ENCODE measurements at places on chromosomes 2 and 18.

DNA sequence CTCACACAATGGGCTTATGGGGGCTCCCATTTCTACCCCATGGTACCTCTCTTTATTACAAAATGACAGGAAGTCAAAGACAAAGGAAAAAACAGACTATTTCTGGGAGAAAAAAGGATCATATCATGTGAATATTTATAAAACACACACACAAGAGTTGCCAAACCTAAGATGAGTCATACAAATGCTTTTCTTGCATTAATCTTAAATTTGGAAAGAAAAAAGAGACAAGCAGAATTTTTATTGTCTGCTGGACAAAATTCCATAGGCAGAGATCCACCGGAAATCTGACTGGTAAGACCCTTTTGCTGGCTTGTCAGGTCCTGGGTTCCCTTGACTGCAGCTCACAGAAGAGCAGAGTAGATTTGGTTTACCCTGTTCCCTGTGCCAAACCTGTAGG, 1732.3 kb upstream of the PIK3C3 start:
- DNase-seq = no peak

- no peak for DNase-seq
Observed at GRCh38 chr2:96181529-96181928, 27.1 kb downstream of the STARD7 start.

DNA sequence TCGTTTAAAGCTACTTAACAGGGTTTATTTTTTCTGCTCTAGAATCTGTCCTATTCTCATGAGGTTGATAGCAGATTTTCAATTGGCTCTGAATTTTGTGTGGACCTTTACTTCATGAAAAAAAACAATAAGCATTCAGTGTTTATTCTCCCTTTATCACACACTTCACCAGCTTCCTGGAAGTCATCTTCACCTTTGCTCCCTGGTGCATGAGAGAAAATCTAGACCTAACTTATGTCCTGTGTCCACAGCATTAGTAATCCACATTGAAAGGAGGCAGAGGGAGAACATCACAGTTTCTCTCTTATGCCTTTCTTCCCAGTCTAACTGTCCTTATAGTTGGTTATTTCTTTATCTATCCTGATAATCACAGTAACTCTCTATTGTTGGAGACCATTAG, 316.1 kb downstream of the PTH2R start:
- no peak for DNase-seq

- DNase-seq = no peak
Observed at GRCh38 chr2:185417111-185417510, 321.5 kb upstream of the FSIP2 start.

GRCh38 chr2:28395334-28396061, 2.8 kb downstream of the FOSL2 start:
- peak; percentile 42 for DNase-seq

- DNase-seq = no peak
Observed at GRCh38 chr2:100166701-100167100, 24.3 kb upstream of the AFF3 start.

DNA sequence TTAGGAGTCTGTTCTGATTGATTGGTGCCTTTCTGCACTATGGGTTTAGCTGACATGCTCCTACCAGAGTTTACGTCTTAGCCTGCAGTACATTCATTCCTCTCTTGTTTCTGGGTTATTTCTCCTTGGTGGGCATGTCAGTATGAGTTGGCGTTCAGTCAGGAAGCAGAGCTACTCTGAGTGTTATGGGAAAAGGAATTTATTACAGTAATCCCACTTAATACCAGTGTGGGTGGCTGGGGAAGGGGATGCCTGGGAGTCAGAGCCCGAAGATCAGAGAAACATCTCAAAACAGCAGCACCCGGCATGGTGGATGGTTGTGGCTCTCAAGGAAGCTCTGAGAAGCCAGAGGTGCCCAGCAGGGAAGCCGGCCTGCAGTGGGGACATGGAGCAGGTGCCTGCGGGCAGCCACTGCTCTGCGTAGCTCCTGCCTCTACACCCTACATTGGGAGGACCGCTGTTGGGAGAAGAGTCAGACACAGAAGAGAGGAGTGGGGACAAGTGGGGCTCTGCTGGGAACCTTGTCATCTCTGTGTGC, 48.9 kb downstream of the RAB31 start:
- DNase-seq = no peak

DNA sequence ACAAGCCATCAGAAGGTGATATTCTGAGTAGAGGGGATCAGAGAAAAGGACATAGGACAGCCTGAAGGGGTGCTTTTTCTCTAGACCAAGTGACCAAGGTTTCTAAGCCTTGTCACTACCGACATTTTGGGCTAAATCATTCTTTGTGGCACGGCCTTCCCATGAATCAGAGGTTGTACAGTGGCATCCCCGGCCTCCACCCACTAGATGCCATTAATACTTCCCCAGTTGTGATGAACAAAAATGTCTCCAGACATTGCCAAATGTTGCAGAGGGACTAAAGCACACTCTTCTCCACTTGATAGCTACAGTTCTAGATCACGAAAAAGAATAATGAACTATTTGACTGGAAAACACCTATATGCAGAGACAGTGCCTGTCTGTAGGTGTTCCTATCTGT, 143.6 kb downstream of the PID1 start:
- DNase-seq = no peak

- DNase-seq = no peak
Observed at GRCh38 chr2:15893689-15894480, 46.5 kb upstream of the MYCN start.

- no peak for DNase-seq
Observed at GRCh38 chr2:100650151-100650550, 87.4 kb downstream of the PDCL3 start.

- DNase-seq = no peak
Observed at GRCh38 chr2:75311521-75311920, 112.2 kb upstream of the TACR1 start.

GRCh38 chr2:201279079-201279478, 18.7 kb downstream of the CASP8 start:
- no peak for DNase-seq

DNA sequence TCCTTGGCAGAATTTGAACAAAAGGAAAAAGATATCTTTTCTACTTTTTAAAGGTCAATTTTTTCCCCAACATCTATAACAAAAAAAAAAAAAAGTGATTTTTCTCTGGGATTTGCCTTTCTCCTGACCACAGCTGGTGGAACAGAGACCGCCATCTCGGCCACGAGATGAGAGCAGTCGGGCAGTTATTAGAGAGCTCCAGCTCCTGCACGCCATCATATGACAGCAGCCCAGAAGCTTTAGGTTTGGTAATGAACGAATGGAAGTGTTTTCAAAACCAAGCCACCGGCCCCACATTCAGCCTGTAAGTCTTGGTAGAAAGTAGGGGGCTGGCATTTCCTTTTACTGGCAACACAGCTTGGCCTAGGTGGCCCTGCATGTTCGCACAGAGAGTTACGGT, 94.9 kb upstream of the FZD7 start:
- no peak for DNase-seq

GRCh38 chr2:39179974-39180960, 59.4 kb upstream of the SOS1 start:
- DNase-seq = no peak

DNA sequence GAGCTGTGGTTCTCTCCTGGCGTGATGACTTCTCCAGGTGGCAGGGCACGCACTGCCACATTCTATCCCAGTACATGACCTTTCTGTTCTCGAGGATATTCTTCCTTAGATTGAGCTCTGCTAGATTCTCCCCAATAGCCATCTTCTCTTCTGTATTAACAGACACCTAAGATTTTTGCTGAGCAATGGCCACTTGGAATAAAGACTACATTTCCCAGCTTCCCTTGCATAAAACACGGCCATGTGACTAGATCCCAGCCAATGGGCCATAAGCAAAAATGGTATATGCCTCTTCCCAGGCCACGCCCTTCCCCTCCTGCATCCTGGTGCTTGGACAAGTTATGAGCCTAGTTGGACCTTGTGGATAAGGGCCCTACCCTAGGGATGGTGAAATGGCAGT, 82.1 kb downstream of the EIF2AK3 start:
- DNase-seq = peak; percentile 36

DNA sequence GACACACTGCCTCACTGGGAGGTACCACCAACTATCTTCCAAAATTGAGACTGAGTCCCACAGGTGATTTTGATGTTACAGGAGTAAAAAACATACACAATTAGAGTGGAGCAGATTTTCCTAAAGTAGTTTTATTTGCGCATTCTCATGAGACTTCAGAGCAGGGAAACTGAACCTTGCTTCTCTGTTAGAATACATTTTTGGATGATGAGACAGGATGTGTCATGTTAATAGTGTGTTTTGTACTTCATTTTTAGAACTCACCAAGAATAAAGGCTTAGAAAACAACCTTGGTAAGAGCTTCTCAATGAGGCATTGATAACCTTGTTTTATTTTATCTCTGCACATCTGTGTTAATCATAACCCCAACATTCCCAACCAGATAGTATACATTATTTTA, 310.2 kb upstream of the GALNT5 start:
- DNase-seq = no peak

DNA sequence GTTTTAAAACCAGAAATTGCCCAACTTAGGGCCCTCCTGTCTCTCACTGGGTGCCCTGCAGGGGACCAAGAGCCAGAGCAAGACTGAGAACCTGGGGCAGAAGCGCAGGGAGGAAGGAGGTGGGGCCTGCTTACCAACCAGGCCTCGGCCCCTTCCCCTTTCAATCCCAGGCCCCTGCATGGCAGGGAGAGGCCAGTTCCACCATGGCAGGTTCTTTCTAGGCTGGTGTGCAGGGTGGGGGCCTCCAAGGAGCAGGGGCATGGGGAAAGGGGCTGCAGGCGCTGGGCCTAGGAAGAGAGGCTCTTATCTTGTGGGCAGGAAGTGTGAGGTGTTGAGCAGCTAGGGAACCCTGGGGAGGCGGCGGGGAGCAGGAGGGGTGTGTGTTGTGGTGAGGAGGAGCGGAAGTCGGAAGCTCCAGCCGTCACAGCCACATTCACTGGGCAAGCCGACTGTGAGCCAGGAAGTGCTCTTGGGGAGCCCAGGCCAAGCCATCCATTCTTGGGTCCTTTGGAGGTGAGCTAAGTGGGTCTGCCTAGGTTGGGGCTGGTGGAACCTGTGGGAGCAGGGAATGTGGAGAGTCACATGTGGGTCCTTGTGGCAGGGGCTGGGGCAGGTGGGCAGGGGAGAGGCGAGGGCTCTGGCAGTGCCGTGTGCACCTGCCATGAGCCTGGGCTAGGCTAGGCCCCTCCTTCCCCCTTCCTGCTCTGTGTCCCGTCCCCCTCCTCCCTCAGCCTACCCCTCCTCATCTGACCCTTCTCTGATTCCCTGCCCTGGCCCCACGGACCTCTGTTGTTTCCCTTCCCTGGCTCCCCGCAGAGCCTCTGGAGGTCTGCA, at the start of gene PSD4:
Gene PSD4 (plus strand): TSS at position 430 of the 834 bp plus-strand sequence. CDS start 8,486 bp downstream, outside the sequence.
- no peak for DNase-seq

DNA sequence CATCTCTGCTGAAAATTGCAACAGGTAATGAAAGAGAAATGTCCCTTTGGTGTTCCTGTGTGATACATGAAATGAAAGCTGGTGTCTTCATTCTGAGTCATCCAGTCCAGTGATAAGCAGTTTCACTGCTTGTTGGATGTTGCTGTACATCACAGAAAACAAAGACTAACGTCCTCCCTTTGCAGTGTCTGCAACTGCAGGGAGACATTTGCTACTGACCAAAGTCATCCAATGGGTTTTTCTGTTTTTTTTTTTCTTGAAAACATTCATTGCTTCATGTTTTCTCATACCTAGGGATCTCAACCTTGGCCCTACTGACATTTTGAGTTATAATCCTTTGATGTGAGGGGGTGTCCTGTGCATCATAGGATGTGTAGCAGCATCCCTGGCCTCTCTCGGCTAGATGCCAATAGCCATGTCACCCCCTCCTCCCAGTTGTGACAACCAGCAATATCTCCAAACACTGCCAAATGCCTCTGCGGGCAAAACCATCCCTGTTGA, 63.6 kb upstream of the FZD5 start:
- DNase-seq = no peak

- peak; percentile 84 for DNase-seq
Observed at GRCh38 chr2:121075006-121075551, 209.9 kb downstream of the TFCP2L1 start.

DNA sequence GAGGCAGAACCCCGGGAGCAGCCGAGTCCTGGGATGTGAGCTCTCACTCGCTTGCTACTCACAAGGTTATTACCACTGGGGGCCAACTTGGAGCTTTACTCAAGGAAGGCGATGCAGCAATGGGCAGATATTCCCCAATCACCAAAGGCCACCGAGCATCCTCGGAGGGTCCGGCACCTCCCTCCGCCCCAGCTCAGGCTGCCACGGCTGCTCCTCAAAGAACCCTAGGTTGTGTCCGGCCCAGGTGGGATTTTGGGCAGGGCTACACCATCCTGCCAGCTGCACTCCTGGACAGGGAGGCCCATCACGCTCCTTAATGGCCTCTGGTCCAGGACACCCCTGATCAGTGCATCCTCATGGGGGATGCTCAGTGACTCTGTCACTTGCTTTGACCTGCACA, 24.8 kb downstream of the FBLN7 start:
- no peak for DNase-seq

- DNase-seq = no peak
Observed at GRCh38 chr2:170524828-170525565, 190.1 kb upstream of the SP5 start.

DNA sequence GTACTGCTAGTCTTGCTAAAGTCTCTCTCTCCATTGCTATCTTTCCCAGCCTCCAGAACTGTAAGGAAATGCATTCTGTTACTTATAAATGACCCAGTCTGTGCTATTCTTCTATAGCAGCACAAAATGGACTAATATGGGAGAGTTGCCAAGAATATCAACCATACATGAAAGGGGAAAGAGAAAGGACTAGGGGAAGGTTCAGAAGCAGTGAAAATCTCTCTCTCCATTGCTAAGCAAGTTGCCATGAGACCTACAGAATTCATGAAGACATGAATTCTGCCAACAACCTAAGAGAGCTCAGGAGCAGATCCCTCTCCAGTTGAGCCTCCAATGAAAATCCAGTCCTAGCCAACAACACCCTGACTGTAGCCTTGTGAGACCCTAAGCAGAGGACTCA, 3.6 kb upstream of the TRABD2A start:
- DNase-seq = no peak

DNA sequence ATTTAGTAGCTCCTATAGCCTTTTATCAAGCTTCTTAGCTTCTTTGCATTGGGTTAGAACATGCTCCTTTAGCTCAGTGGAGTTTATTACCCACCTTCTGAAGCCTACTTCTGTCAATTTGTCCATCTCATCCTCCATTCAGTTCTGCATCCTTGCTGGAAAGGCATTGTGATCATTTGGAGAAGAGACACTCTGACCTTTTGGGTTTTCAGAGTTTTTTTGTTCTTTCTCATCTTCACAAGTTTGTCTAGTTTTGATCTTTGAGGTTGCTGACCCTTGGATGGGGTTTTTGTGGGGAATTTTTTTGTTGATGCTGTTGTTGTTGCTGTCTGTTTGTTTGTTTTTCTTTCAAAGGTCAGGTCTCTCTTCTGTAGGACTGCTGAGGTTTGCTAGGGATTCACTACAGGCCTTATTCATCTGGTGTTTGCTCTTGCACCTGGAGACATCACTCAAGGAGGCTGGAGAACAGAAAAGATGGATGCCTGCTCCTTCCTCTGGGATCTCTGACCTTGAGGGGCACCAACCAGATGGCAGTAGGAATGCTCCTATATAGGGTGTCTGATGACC, 13.9 kb upstream of the TANK start:
- DNase-seq = no peak

- DNase-seq = no peak
Observed at GRCh38 chr2:83273322-83273721, 1185.8 kb downstream of the SUCLG1 start.

GRCh38 chr2:227789803-227790202, 23.8 kb upstream of the CCL20 start:
- DNase-seq = no peak

- no peak for DNase-seq
Observed at GRCh38 chr2:5410991-5411700, 281.0 kb upstream of the SOX11 start.

Data from AG20443 (cell line).